ENCODE measurements at places on chromosomes 1 and 21. TPM values are rescaled to one million over a fixed set of nuclear protein-coding genes. Genes with fewer than 3 reads are reported as not detected.

The KLF17 gene
- total RNA-seq, result not detected

The MRPL9 gene
- 44.4 TPM for total RNA-seq

The REN gene
- total RNA-seq, result not detected

The CHODL gene
- total RNA-seq, result 1.5 TPM

The DPT gene
- 17.2 TPM for total RNA-seq

The OR2L13 gene
- 0.36 TPM for total RNA-seq

The BACH1 gene
- 94.7 TPM for total RNA-seq

The TDRD5 gene
- not detected for total RNA-seq

The MDM4 gene
- total RNA-seq, result 157 TPM
